ENCODE measurements at places on chromosomes 1 and 21. TPM values are rescaled to one million over a fixed set of nuclear protein-coding genes. Genes with fewer than 3 reads are reported as not detected.

The RSPH1 gene
- total RNA-seq = 3.3 TPM

The SPRR3 gene
- not detected for total RNA-seq

The GPR37L1 gene
- total RNA-seq = 2.1 TPM

The PODN gene
- total RNA-seq = 6.2 TPM

The S100A14 gene
- 453 TPM for total RNA-seq

The SPATA21 gene
- total RNA-seq = not detected

The KRTAP7-1 gene
- total RNA-seq = not detected

The APOBEC4 gene
- total RNA-seq = 0.25 TPM

The GREM2 gene
- total RNA-seq = 10.0 TPM

The SPATA1 gene
- 0.61 TPM for total RNA-seq

The AMIGO1 gene
- 3.8 TPM for total RNA-seq

The HSF2BP gene
- total RNA-seq = 0.49 TPM

The FLG gene
- not detected for total RNA-seq

The C1orf94 gene
- total RNA-seq = 0.11 TPM

The KCNE2 gene
- total RNA-seq = not detected

The A3GALT2 gene
- not detected for total RNA-seq

The DMBX1 gene
- total RNA-seq = not detected

The CACNA1S gene
- not detected for total RNA-seq

The SAMSN1 gene
- total RNA-seq = 4.2 TPM

The TRIM67 gene
- total RNA-seq = 0.03 TPM

The LENEP gene
- 0.52 TPM for total RNA-seq

The DNAJC8 gene
- total RNA-seq = 45.7 TPM

The NHLH2 gene
- not detected for total RNA-seq

The TFF2 gene
- total RNA-seq = 0.87 TPM

The TTC24 gene
- 0.28 TPM for total RNA-seq

The CSMD2 gene
- 0.15 TPM for total RNA-seq

The ZYG11A gene
- total RNA-seq = 0.06 TPM

The CD1E gene
- total RNA-seq = not detected

The FMOD gene
- 29.6 TPM for total RNA-seq

The RHEX gene
- 1.6 TPM for total RNA-seq

The HSPG2 gene
- 206 TPM for total RNA-seq

The ARHGEF19 gene
- 8.0 TPM for total RNA-seq

The CNKSR1 gene
- total RNA-seq = 45.6 TPM

The RGS2 gene
- 41.5 TPM for total RNA-seq

The KCNH1 gene
- total RNA-seq = 0.70 TPM

The MAN1A2 gene
- 32.5 TPM for total RNA-seq

The CAMSAP2 gene
- 9.0 TPM for total RNA-seq

The ITLN2 gene
- not detected for total RNA-seq

The VWA1 gene
- 81.5 TPM for total RNA-seq

The ST6GALNAC3 gene
- 10.5 TPM for total RNA-seq

The PROX1 gene
- 15.4 TPM for total RNA-seq

The KCNJ9 gene
- total RNA-seq = not detected

The ATP1A4 gene
- not detected for total RNA-seq

The ANGPTL7 gene
- total RNA-seq = 0.34 TPM

The ZSCAN20 gene
- total RNA-seq = 5.3 TPM

The SUSD4 gene
- 0.28 TPM for total RNA-seq

The CLDN17 gene
- not detected for total RNA-seq

All from left colon (tissue), 2 donors.